ENCODE measurements at places on chromosomes 13 and 19.
A peak's percentile ranks its signal among the peaks of the same experiment; 100 is the strongest.

DNA sequence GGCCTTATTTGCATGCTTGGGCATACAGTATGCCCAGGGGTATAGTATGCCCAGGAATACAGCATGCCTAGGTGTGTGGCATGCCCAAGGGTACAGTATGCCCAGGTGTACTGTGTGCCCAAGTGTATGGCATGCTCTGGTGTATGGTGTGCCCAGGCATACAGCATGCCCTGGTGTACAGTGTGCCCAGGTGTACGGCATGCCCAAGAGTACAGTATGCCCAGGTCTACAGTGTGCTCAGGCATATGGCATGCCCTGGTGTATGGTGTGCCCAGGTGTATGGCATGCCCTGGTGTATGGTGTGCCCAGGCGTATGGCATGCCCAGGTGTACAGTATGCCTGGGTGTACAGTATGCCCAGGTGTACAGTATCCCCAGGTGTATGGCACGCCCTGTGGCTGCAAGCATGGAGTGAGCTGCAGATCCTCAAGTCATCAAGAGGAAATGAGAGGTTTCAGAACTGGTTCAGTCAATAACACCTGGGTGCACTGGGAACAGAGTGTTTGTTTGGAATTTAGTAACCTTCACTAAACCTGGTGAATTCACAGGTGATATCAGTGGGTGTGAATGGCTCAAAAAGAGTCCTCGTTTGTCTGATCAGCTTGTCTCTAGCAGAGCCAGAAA, 7.8 kb upstream of the C13orf42 start:
- DNase-seq = no peak

DNA sequence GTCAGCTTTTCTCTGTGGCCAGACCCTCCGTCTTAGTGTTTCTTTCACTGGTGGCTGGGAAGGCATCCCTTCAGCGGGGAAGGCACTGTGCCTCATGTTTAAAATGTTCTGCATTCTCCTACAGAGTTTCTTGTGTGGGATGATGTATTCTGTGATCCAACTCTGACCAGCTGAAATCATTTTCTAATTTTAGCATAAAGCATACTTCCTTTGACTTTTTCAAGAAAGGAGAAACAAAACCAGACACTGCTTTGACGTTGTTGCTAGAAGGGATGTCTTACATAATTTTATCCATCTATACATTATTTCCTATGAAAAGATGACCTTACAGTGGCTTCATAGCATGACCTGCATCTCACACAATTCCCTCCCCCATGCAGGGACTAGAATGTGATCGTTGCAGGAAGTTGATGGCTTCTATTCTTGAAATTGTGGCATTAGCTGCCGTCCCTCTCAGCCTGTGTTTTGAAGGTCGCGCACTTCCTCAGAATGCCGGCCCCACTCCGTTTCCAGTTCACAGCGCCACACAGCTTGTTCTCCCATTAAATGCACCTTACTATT, 38.6 kb upstream of the TEX29 start:
- DNase-seq = no peak

- no peak for DNase-seq
These were observed 106.4 kb downstream of the FGF14 start for GRCh38 chr13:102295316-102296048.

- DNase-seq = no peak
These were observed 7.2 kb downstream of the HNRNPL start for GRCh38 chr19:38842439-38843174.

DNA sequence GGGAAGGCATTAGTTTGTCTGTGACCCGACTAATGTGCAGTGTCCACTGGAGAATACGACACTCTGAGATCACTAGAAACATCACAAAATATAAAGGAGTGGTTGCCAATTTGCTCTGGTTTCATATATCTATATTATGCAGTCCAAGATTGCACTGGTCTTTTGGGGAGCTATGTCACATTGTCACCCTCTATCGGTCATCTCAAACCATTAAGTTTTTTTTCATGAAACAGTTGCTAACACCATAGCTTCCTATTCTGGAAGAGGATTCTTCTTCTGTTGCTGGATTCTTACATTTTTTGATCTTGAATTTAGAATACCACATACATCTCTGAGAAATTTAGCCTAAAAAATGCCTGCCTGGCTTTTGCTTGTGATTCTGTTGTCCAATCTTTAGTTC, 168.6 kb downstream of the LACC1 start:
- DNase-seq = no peak

DNA sequence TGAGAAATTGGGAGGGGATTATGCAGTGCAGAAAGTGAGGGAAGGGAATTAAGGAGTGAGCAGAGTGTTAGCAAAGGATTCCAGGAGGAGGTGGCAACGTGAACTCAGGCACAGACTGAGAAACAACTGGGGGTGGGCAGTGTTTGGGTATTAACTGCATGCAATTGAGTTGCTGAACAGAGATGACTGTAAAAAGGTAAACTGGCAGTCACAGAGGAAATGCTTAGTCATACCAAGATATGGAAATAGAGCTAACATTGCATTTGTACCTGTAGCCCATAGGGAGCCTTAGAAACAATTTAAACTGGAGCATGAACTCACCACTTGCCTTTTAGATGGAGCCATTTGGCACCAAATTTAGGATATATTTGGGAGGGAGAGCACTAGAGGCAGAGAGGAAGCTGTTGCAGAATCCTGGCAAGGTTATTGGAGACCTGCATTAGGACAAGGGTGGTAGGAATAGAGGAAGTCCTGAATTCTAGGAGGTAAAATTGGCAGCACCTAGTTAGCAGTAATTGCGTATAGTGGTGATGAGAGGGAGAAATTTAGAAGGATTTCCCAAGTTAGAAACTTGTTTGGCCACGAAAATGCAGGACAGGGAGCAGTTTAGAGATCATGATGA, 100.6 kb upstream of the FRY start:
- no peak for DNase-seq

DNA sequence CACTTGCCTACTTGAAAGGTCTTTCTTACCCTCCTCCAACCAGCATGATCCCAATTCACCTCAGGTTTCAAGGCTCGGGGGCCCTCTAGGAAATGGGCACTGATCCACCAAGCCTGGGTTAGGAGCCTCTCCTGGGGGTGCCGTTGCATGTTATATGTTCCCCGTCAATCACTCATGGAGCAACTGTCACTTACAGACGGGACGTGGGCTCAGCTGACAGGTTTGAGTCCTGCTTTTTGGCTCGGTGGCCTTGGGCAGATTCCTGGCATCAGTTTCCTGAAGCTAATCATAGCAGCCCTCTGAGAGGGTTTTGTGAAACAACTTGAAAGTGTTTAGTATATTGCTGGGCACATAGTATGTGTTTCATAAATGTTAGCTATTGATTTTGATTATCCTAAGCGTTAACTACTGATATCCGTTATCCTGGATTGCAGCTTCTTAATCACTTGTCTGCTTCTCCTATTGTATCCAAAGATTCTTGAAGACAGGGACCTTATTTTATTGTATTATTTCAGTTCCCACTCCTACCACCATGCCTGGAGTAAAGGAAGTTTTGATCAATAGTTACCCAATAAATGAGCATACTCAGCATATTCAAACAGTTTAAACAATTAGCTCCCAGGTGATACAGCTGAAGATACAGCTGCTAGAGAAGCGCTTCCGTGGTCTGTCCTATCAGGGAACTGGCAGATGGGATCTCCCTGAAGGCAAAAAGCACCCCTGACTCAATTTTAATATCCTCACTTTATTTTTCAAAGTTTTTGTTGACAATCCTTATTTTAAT, 57.9 kb downstream of the RFC3 start:
- no peak for DNase-seq

DNA sequence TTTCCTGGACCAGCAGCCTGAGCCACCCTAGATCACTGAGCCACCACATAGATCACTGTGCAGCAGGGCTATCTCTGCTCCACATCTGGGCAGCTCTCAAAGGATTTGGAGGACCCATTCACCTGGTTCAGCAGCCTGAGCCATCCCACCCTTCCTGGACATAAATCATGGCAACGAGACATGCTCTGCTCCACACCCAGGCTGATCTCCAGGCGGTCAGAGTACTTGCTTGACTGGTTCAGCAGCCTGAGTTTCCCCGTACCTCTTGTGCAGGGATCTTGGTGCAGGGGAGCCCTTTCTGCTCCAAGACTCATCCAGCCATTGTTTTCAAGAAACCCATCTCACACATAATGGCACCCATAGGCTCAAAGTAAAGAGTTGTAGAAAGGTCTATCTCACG, 195.3 kb downstream of the LIG4 start:
- DNase-seq = no peak

- no peak for DNase-seq
These were observed 6.0 kb downstream of the TMEM255B start for GRCh38 chr13:113764793-113765563.

DNA sequence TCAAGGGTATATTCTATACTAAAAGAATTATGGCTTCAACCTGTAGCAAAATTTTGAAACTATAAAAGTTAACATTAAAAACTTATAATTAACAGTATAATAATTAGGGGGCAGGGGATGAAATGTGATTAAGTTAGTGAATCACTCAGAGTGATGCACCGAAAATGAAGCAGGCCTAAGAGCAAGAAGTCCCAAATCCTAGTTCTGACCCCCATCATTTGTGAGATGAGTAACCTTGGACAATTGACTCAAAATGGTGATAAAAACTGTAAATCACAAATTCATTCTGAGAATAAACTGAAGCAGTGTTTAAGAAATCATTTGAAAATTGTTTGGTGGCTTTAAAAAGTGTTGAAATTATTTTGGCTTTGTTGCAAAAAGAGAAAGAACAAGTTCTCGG, 56.8 kb downstream of the KLF12 start:
- no peak for DNase-seq

- DNase-seq = no peak
These were observed 26.9 kb upstream of the RNF17 start for GRCh38 chr13:24737042-24737441.

- peak; percentile 29 for DNase-seq
These were observed 82.9 kb upstream of the CACNA1A start for GRCh38 chr19:13588957-13589833.

GRCh38 chr13:95874286-95874685, 178.9 kb downstream of the UGGT2 start:
- DNase-seq = no peak

GRCh38 chr19:35882114-35882832, 13.9 kb downstream of the APLP1 start:
- peak; percentile 54 for DNase-seq

GRCh38 chr13:19795956-19796355, 13.2 kb upstream of the PSPC1 start:
- DNase-seq = no peak

DNA sequence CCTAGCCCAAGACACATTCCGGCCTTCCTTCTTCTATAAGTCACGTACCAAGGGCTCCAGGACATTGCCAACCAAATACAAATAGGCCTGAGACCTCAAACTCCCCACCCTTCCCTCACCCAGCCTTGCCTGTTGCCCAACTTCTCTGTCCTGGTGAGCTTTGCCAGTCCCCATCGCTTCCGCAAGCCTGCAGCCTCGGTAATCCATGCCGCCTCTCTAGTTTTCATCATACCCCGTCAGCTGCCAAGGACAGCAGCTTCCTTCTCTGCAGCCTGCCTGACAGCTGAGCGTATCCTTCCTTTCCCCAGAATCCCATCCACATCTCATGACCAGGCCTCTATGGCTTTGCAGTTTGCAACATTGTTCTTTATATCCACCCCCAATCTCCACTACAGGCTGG, 36.6 kb upstream of the POMP start:
- DNase-seq = no peak

DNA sequence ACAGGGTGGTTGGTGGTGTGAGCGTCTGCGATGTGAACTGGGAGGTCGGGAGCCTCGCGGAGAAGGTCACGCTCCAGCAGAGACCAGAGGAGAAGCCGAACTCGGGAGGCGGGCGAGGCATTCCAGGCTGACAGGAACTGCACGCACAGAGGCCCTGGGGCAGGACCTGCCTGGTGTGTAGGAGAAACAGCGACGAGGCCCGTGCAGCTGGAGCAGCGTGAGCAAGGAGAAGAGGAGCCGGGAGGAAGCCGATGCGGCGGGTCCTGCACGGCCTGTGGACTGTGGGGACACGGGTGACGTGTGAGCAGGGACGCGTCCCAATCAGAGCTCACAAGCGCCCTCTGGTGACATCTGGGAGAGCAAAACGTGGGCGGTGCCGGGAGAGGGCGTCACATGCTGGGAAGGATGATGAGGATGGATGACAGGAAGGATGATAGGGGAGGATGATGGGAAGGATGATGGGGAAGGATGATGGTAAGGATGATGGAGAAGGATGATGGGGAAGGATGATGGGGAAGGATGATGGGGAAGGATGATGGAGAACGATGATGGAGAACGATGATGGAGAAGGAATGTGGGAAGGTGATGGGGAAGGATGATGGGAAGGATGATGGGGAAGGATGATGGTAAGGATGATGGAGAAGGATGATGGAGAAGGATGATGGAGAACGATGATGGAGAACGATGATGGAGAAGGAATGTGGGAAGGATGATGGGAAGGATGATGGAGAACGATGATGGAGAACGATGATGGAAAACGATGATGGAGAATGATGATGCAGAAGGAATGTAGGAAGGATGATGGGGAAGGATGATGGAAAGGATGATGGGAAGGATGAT, 16.1 kb upstream of the MADCAM1 start:
- no peak for DNase-seq

DNA sequence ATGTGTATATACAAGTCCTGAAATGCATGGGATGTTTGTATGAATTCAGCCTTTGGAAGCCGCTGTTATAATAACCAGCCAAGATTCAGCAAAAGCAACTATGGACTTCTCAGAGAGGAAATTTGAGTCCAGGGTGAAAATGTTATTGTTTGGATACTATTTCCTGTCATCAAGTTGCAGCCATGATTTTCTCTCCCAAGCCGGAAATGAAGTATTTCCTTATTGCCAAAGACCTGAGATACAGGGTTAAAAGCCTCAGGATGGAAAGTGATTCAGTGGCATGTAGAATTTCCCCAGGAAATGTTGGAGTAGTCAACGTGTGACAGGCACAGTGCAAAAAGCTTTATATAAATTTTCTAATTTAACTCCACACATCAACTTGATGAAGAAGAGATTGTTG, 133.9 kb downstream of the IRS2 start:
- DNase-seq = no peak

- no peak for DNase-seq
These were observed 48.1 kb downstream of the PSG1 start for GRCh38 chr19:42831221-42832019.

DNA sequence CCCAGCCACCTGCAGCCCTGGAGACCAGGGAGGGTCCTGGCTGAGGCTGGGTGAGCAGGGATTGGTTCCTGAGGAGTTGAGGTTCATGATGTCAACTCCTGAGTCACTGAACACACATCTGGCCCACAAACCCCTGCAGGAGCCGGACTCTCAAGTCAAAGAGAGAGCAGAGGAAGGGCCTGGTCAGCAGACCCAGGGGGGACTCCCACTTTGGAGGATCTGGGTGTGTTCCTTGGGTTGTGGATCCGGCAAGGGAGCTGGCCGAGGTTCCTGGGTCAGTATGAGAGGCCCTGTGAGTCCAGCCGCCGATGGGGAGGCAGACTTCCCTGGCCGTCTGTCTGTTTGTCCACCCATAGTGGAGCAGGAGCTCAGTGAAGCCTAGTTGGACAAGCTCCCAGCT, 4.0 kb downstream of the SLC7A10 start:
- DNase-seq = no peak

- DNase-seq = peak; percentile 19
These were observed 6.9 kb downstream of the PEAK3 start for GRCh38 chr19:2274931-2275535.

GRCh38 chr13:44296856-44297255, 76.8 kb upstream of the SERP2 start:
- DNase-seq = peak; percentile 86

Data from NCI-H446 treated with DMSO at 0.1 percent for 48 hours (cell line).